ENCODE measurements at places on chromosomes 2 and 18.
A peak's percentile ranks its signal among the peaks of the same experiment; 100 is the strongest.

DNA sequence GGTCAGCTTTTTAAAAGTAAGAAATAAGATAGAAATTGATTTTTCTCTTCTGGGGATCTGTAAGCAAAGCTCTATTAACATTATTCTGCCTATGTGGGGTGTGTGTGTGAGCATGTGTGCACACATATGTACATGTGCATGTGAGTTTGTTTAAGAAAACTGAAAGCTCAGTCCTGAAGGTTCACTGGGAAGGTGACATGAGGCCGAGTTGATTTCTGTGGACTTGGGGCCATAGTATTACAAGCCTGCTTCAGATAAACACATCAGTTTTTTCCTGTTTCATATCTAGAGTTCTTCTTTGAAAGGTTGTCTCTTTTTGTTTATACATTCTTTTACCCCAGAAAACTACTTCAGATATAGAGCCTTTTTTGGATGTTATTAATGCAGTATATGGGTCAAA is 83.4 kb downstream of the SERPINB8 start:
- no peak for DNase-seq

GRCh38 chr2:201768918-201769317 is 11.8 kb downstream of the ALS2 start:
- peak; percentile 71 for DNase-seq

GRCh38 chr2:136651456-136652010 is 113.8 kb upstream of the THSD7B start:
- no peak for DNase-seq

GRCh38 chr2:45575881-45576280 is 35.2 kb downstream of the SRBD1 start:
- no peak for DNase-seq

- DNase-seq = no peak
Observed at GRCh38 chr2:156083763-156084493, 248.6 kb downstream of the NR4A2 start.

GRCh38 chr2:34664266-34664665 is 1065.2 kb upstream of the FAM98A start:
- DNase-seq = no peak

GRCh38 chr2:167331636-167332232 is 443.5 kb downstream of the XIRP2 start:
- no peak for DNase-seq

DNA sequence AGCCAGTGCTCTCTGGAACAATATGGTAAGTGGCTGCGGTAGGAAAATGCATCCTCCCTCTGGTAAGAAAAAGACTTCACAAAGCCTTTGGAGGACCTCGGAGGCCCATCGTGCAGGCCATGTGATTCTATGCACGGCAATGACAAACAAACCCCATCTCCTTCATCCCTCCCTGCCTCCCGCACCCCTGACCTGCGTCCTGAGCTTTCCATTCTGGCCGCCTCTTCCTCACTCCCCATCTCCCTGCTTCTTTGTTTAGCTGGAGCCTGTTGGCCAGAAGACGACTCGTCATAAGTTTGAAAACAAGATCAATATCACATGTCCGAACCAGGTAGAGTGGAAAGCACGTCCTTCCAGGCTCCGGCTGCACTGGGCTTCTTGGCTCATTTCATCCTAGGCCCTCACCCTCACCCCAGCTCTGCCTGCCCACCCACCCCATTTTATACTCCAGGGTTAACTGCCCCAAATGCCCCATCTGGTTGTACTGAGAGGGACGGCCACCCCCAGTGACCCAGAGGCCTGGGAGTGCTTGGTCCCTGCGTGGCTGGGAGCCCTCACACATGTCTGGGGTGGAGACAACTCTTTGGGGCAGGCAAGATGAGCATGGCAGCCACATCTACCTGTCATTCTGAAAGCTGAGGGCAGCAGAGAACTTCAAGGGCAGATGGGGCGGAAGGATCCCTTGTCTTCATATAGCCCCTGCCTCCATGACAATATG is 94.0 kb downstream of the PLB1 start:
- DNase-seq = no peak

DNA sequence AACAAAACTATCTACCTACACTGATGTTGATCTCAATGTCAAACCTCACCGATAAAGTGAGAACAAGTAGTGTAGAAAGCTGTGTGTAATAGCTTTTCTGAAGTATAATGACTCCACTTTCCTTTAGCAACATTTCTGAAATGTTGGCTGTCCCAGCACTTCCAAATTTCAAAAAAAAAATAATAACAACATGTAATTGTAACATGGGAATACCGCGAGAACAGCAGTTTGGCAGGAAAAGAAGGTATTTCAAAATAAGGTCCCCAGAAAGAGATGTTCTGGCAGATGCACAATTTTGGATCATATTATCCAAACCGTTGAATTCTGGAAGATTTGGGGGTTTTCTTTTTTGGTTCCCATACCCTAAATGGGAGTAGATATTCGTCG is 352.0 kb downstream of the ARHGAP15 start:
- DNase-seq = no peak

DNA sequence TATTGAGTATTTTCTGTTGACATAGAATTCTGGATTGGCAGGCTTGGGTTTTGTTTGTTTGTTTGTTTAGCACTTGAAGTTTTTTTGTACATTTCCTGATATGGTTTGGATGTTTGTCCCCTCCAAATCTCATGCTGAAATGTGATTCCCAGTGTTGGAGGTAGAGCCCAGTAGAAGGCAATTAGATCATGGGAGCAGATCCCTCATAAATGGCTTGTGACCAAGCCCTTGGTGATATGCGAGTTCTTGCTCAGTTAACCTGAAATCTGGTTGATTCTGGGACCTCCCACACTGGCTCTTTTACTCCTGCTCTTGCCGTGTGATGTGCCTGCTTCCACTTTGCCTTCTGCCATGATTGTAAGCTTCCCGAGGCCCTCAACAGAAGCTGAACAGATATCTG is 98.0 kb downstream of the PTPN4 start:
- DNase-seq = no peak

GRCh38 chr2:190094316-190094871 is 31.9 kb upstream of the MSTN start:
- DNase-seq = no peak

DNA sequence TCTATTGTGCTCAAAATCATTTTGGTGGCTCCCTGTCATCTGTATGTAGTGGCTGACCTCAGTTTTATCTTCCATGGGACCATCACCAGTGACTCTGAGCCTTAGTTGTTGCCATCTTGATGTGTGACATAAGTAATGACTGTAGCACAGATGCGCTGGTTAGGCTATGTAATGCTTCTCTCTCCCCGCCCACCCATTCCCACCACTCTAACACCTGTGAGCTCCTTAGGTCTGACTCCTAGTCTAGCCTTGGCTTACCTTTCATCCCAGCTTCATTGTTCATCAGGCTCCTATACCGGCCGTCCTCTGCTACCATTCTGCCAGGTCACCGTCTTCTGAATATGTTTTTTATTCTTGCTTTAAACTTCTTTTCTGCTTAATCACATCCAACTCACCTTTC is 17.2 kb downstream of the MYO1B start:
- no peak for DNase-seq

- DNase-seq = peak; percentile 20
Observed at GRCh38 chr18:41703744-41704530, 251.1 kb upstream of the PIK3C3 start.

DNA sequence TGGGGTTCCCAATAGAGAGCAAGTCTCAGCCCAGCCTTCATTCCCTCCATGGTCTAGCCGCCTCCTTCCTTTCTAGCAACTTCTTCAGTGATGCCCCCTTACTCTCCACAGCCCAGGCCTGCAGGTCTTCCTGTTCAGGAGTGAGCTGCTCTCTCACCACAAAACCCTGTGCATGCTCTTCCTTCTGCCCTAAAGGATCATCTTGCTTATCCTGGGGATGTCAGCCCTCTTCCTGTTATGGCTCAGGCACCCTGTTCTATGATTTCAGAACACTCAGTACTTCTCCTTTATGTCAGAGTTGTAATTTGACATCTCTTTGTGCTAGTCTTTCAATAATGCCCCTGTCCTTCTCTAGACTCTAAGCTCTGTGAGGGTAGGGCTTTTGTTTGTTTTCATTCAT is 19.4 kb downstream of the TMEM178A start:
- DNase-seq = no peak

GRCh38 chr18:48834413-48835031 is 116.2 kb downstream of the SMAD7 start:
- DNase-seq = peak; percentile 93

DNA sequence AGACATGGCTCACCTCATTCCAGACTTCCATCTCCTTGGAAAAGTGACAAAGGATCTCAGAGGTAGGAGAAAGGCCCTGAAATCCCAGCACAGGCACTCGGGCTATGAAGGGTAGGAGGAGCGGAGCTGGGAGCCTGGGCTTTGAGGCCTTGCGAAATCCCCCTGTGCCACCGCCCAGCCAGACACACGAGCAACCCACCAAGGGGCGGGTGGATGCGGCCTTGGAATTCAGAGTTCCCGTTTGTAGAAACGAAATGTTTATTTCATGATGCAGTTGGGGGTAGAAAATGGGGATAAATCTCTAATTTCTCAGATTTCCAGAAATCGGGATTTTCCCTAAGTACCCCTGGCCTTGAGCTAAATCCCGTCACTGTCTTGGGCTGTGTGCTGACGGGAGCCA is 177.1 kb upstream of the HDAC4 start:
- no peak for DNase-seq

DNA sequence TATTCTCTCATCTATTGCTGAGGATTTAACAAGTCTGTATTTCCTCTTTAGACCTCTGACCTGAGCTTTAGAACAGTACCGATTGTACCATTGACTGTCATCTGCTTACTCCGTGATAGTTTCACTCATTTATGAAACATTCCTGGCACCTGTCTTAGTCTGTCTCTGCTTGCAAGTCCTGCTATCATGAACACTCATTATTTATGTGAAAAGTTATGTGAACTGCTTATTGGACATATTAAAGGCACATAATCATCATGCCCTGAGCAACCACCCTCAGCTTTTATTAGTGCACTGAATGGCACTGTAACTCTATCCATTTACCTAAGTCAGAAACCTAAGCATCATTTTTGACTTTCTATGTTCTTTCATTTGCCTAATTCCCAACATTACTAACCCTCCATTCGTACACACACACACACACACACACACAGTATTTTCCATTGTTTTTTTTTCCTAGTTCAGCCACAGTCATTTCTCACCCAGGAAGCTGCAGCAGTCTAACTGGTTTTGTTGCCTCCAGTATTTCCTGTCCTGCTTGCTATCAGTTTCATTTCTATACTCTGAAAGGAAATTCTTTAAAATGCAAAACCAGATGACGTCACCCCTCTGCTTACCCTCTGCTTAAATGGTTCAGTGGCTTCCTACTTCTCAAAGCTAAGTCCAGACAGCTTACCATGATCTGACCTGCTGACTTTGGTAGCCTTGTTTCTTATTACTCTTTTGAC is 146.1 kb downstream of the HAUS1 start:
- DNase-seq = peak; percentile 89

GRCh38 chr2:118525346-118525745 is 322.1 kb downstream of the EN1 start:
- no peak for DNase-seq

GRCh38 chr18:70493461-70493860 is 204.6 kb downstream of the SOCS6 start:
- DNase-seq = no peak

DNA sequence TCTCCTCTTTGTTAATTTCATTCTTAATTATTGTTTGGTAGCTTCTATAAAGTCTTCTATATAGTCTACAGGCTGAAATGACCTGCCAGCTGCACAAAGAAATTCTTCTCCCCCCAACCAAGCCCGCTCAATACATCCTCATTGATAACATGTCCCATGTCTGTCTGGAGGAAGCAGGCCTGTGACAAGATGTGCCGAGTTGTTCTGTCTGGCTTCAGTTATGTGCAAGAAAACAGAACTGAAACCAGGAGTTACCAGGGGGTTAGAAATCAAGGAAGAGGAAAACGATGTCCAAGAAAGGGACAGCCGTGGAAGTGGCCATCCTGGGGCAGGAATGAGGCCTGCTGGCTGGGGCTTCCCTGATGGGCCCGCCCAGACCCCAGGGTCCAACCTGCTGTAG is 57.6 kb downstream of the MTCL1 start:
- no peak for DNase-seq

DNA sequence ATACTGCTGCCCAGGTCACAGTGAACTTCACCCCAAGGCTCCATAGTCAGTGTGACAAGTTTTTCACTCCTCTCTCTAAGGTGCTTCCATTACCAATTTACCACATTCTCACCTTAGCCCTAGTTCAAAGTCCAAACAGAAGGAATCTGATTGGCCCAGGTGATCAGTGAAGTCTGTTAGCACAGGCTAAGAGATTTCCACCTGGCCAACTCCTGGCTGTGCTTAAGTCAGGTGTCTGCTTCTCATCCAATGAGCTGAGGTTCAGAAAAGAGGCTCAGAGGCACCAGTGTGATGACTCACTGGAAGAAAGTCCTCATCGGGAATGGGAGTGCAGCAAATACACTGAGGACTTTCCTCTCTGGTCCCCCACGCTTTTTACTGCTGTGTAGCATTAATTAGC is 164.4 kb upstream of the MGAT5 start:
- DNase-seq = no peak

- DNase-seq = no peak
Observed at GRCh38 chr2:148527488-148528340, 116.8 kb upstream of the EPC2 start.

- no peak for DNase-seq
Observed at GRCh38 chr2:132429351-132429750, 12.7 kb downstream of the GPR39 start.

DNA sequence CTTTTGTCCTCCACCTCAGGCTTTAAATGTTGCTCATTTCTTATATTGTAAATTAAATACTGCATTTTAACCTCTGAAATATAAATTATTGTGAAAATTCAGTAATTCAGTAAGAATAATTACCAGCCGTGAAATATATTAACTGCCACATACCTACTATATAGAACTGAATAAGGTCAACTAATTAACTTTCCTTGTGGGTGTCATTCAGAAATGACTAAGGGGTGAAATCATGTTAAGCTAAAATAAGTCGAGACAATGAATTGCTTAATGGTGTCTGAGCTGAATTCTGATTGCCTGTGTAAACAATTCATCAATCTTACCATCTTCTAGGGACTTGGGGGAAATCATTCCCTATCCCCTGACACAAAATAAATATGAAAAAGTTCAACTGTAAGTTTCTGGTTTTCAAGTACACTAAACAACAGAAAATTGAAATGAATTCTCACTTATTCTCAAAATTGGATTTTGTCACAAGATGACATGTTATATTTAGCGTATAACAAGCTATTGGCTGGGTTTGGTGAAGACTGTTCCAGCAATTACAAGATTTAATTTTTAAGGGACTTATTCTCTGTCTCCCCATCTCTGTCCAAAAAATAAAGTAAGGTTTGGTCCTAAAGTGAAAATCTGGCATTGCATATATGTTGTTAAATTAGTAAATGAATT is 255.1 kb downstream of the METTL4 start:
- DNase-seq = no peak

- peak; percentile 9 for DNase-seq
Observed at GRCh38 chr2:54638774-54639187, 84.7 kb upstream of the EML6 start.

GRCh38 chr2:101741775-101742520 is 44.4 kb downstream of the MAP4K4 start:
- no peak for DNase-seq

GRCh38 chr2:120473522-120474271 is 127.8 kb downstream of the INHBB start:
- no peak for DNase-seq

- no peak for DNase-seq
Observed at GRCh38 chr18:65852273-65852672, 101.5 kb downstream of the CDH7 start.

- DNase-seq = peak; percentile 98
Observed at GRCh38 chr2:33529771-33530481, 53.5 kb downstream of the RASGRP3 start.

- DNase-seq = no peak
Observed at GRCh38 chr2:75571730-75572430, 11.1 kb upstream of the EVA1A start.

- DNase-seq = no peak
Observed at GRCh38 chr2:97936199-97936598, 59.5 kb downstream of the TMEM131 start.
